ENCODE measurements at places on chromosomes 16 and 17. TPM values are rescaled to one million over a fixed set of nuclear protein-coding genes. Genes with fewer than 3 reads are reported as not detected.

SLC5A2 gene
- not detected for total RNA-seq

CLDN6 gene
- total RNA-seq, result not detected

KRTAP4-6 gene
- total RNA-seq, result not detected

PIGQ gene
- 44.9 TPM for total RNA-seq

MT1A gene
- 7.6 TPM for total RNA-seq

CDH8 gene
- not detected for total RNA-seq

ZNF624 gene
- 2.8 TPM for total RNA-seq

OR2C1 gene
- not detected for total RNA-seq

PITPNC1 gene
- total RNA-seq, result 11.2 TPM

ZNF205 gene
- total RNA-seq, result 0.09 TPM

TNFRSF17 gene
- total RNA-seq, result not detected

GNGT2 gene
- 16.8 TPM for total RNA-seq

NEUROD2 gene
- total RNA-seq, result not detected

PIPOX gene
- total RNA-seq, result 2.8 TPM

CA7 gene
- total RNA-seq, result 0.59 TPM

SLFN5 gene
- total RNA-seq, result 8.8 TPM

ZG16 gene
- not detected for total RNA-seq

ASPA gene
- total RNA-seq, result not detected

IL32 gene
- total RNA-seq, result 798 TPM

ST6GALNAC2 gene
- not detected for total RNA-seq

MEIOC gene
- total RNA-seq, result 0.37 TPM

HSF4 gene
- total RNA-seq, result 33.9 TPM

PRDM7 gene
- total RNA-seq, result not detected

IKZF3 gene
- total RNA-seq, result 18.3 TPM

NXN gene
- 0.48 TPM for total RNA-seq

KRTAP4-3 gene
- not detected for total RNA-seq

LGALS9B gene
- not detected for total RNA-seq

CDRT15L2 gene
- not detected for total RNA-seq

TMEM238L gene
- total RNA-seq, result not detected

ARRB2 gene
- 231 TPM for total RNA-seq

WFIKKN2 gene
- total RNA-seq, result not detected

ATP6V0C gene
- total RNA-seq, result 114 TPM

HNF1B gene
- 5.0 TPM for total RNA-seq

WNK4 gene
- total RNA-seq, result 0.16 TPM

GINS3 gene
- 22.2 TPM for total RNA-seq

SHCBP1 gene
- total RNA-seq, result 45.6 TPM

GPRC5C gene
- 0.89 TPM for total RNA-seq

MSLN gene
- total RNA-seq, result not detected

TMEM208 gene
- 53.8 TPM for total RNA-seq

CDH3 gene
- total RNA-seq, result 0.23 TPM

CLDN9 gene
- total RNA-seq, result 0.11 TPM

CAVIN1 gene
- 3.8 TPM for total RNA-seq

NPIPB9 gene
- 4.0 TPM for total RNA-seq

SMCR8 gene
- total RNA-seq, result 16.8 TPM

IL17C gene
- total RNA-seq, result not detected

DPEP2 gene
- total RNA-seq, result 4.3 TPM

NAGS gene
- 0.28 TPM for total RNA-seq

All from activated T-helper 2 cell treated with anti-CD3 and anti-CD28 coated beads, Interferon-gamma antibody, Interleukin-2, Interleukin-4, amounts not matched to agents 10 μg/mL and 5 μg/mL and 100 μg/mL, durations not matched to agents 14 hours and 24 hours and 36 hours (primary cell).